NCI-H187 (cell line): ENCODE measurements at places on chromosomes 11 and 22.

- no peak for DNase-seq
Observed at GRCh38 chr11:70525006-70525405, 126.7 kb downstream of the CTTN start.

DNA sequence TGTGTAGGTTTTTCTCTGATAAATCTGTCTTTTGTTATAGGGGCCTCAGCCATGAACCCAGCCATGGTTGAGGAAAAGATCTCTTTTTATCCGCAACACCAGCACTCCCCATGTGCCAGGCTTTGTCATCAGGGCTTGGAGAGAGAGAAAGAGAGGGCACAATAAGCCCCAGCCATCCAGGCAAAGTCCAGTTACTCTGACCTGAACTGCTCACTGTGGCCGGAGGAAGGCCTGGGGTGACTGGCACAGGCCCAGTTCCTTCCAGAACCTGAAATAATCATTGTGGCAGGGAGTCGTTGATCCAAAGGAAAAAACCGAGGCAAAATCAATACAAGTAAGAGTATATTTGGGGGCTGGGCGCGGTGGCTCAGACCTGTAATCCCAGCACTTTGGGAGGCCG is 3.9 kb upstream of the ARHGAP8 start:
- DNase-seq = no peak

DNA sequence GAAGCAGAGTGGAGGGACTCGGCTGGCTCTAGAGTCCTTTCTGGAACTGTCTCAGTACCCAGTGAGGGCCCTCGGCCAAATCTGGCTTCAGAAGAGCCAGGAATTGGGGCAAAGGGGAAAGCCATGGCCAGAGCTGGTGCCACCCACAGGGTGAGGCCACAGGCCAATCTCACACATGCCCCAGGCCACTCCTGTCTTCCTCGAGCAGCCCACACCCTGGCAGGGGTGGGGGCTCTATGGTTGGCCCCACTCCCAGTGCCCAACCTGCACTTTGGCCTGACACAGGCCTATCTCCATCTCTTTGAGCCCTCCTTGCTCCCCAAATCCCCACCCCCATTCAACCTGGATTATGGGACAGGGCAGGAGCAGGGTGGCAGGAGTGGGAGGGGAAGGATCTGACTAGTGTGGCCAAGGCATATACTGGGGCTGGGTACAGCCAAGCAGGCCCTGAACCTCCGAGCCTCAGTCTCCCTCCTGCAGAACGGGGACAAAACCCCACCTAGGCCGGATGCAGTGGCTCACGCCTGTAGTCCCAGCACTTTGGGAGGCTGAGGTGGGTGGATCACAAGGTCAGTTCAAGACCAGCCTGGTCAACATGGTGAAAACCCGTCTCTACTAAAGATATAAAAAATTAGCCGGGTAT is 6.9 kb downstream of the TST start:
- no peak for DNase-seq

GRCh38 chr11:117315285-117316196 is 515 bp downstream of the BACE1 start:
- DNase-seq = no peak

- DNase-seq = no peak
Observed at GRCh38 chr11:128594226-128594625, 6.9 kb upstream of the ETS1 start.

DNA sequence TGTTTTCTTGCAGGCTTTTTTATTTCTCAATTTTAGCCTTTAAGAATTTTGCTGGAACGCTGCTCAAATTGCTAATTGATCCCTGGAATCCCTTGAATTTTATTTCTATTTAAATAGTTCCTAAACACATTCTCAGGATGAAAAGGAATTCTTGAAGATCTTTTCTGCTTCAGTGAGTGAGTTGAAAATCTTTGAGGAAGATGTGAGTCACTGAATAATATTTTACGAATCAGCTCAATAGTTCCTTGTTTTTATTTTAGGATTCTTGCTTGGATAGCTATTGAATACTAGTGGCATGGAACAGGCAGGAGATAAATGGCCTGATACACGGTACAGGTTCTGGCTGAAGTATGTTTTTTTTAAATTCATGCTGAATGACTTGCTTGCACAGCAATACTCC is 194.6 kb upstream of the CCDC90B start:
- no peak for DNase-seq

GRCh38 chr11:110141812-110142211 is 48.6 kb downstream of the ZC3H12C start:
- no peak for DNase-seq

DNA sequence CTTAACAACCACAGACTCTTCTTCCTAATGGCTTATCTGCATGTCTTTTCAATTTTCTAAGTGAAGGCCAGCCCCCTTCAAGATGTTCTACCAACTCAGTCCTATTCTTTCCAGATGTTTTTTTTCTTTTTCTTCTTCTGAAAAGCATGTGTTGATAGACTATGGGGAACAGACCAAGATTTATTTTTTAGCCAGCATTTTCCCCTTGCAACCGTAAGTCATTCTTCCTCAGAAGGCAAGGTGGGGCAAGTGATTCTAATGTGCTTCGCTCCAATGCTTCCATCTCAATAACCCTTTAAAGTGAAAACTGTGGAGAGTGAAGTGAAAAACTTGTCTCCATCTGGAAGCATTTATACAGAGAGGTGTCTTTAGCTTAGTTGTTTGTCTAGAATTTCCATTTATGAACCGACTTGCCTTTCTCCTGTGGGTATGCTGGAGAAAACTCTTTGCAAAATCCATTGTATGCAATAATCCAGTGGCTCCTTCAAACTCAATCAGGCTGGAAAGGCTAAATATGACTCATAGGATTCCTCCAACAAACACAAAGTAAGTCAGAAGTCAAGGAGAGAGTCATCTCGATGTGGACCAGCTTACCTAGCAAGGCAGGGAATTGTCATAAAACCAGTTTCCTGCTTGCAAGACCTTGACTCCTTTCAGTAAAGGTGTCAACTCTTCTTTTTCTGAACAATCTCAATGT is 83.7 kb downstream of the MAML2 start:
- DNase-seq = no peak

DNA sequence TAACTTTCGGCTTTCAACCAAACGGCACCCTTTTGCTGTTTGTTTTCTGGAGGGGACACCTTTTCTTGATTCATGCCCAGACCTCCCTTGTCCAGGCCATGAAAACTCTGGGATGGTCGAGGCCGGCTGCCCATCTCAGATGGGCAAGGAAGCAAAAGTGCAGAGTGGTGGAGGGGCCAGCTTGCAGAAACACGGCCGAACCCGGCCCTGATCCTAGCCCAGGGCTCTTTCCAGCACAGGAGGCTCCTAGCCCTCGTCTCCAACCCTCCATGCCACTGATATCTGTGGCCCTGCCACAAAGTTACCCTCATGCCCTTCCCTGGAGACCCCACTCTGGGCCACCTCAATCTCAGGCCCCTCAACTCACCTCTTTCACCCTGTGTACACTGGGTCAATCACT is 18.9 kb upstream of the SLC22A12 start:
- no peak for DNase-seq

DNA sequence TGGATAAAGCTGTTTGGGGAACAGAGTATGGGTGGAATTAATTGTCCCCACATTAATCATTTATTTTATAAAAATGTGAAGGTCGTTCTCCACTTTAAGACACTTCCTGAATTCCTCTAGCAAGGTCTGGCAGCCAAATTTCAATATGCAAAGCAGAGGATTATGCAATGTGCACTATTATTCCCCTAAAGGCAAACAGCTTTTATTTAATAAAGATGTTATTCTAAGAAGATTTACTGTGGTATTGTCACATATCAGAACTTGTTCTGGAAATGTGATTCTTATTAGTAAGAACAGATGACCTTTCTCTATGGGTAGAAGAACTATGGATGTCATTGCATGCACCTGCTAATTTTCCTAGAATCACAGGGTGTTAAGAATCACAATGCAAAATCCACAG is 1128.8 kb upstream of the CCDC90B start:
- DNase-seq = no peak
